NCI-H510A (cell line): ENCODE measurements at places on chromosomes 7 and 10.

DNA sequence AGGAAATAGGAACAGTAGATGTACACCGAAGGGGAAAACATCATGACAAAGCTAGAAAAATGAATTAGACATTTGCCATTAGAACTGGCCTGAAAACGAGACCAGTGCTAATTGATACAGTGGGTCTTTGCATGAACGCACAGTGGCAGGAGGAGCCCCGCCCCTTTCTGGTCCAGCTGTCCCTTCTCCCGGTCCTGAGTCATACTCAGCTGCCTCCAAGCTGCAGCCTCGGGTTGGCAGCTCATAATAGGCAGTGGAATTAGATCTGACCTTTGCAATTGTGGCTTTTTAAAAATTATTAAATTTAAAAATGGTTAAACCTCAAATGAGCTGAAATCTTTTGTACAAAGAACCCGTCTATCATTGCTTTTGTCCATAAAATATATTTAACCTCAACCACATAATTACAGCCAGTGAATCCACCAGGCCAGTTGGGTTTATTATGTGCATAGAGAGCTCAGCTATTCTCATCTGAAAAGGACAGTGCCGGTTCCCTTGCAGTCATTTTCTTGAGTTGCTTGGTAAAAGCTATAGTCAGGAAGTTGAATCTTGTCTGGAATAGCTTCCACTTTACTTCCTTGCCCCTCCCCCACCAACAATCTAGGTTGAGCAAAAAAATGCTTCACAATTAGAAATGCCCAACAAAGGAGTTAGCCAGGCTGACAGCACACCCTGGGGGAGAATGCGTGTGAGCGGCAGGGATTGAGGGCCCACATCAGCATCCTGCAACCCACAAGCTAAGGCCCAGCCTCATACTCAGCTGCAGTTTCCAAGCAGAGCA, 147.1 kb downstream of the BUB3 start:
- peak; percentile 20 for DNase-seq

DNA sequence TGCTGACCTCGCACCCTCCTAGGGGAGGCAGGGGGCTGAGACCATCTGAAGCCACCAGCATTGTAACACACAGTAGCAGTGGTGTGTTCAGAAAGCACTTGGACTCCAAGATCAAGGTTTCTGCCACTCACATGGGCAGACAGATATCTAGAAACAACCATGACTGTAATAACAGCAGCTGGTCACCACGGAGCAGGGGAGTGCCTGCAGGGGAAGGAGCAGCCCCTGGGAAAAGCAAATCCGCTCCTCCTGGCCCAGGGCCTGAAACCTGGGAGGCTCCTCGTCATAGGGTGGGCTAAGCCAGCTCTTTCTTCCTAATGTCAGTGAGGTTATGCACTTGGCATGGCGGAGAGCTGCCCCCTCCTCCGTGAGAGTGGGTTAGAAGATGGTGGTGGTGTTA, 118.4 kb upstream of the INSYN2A start:
- no peak for DNase-seq

DNA sequence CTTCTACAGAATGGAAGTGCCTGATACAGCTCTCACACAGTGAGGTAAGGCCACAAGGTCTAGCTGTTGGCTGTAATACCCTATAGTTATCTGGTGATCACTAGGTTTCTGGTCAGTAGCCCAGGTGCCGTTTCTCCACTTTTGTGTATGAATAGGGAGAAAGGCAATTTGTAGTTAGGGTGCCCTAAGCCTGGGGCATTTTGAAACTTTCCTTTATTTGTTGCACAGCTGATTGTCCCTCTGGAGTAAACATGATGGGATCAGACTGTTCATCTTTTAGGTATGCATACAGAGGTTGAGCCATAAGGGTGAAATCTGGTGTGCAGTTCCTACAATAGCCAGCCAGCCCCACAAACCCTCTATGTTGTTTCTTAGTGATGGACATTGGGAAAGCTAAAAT, 112.4 kb downstream of the ANKRD26 start:
- DNase-seq: no peak

DNA sequence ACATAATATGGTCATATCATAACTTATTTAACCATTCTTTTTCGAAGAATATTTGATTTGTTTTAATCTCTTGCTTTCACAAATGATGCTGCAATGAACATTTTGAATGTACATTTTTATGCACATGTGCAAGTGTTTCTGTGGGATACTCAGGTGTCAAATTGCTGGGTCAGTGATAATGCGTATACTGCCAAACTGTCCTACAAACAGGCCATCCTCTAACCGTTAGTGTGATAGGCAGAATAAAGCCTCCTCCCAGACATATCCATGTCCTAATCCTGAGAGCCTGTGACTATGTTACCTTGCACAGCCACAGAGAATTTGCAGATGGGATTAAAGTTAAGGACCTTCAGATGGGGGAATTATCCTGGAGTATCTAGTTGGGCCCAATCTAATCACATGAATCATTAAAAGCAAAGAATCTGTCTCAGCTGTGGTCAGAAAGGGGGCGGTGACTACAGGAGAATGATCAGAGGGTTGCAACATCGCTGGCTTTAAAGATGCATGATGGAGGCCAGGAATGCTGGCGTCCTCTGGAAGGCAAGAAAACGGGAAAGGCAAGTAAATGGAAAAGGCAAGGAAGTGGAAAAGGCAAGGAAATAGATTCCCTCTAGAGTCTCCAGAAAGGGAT, 46.7 kb downstream of the FZD1 start:
- no peak for DNase-seq

- no peak for DNase-seq
These were observed 207.9 kb downstream of the TNS3 start for GRCh38 chr7:47373871-47374451.

DNA sequence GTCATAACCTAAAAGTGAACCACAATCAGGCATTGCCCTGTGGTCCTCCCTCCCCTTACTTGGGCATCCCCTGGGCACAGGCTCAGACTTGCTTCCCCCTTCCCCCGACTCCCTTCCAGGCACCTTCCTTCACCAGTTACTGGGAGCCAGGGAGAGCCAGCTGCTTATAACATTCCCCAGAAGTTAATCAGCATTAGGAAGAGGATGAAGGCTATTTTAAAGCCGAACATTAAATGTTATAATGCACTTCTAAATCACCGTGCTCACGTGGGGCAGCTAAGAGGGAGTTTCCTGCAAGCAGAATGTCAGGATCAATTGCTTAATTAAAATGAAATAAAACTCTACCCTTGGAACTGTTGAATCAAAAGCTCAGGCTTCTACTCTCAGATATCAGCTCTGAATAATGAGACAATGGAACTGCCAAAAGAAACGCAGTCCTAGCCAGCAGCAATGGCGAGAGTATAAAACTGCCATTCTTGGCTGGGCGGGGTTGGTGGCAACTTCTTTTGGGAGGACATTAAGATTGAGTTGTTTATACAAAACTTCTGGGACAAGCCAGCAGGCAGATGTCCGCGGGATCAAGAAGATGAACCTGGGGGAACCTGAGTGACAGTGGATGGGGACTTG, 169.5 kb downstream of the FANK1 start:
- DNase-seq: no peak

DNA sequence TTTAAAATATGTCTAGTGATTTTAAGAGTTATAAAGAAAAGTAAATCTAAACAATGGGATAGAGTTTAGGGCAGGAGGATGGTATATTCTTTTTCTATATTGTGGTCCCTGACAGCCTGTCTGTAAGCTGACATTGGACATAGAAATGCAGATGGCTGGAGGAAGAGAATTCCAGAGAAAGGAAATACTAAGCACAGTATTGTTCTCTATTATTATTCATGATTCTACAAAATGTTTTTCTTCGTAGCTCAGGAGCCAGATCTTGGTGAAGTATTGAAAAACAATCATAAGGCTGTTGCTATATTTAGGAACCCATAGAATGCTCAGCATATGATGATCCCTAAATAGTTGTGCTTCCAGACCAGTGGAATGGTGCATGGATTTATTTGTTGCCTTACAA, 117.0 kb upstream of the FAM3C start:
- DNase-seq: no peak

- DNase-seq: no peak
These were observed 14.7 kb upstream of the C7orf33 start for GRCh38 chr7:148575640-148576411.

DNA sequence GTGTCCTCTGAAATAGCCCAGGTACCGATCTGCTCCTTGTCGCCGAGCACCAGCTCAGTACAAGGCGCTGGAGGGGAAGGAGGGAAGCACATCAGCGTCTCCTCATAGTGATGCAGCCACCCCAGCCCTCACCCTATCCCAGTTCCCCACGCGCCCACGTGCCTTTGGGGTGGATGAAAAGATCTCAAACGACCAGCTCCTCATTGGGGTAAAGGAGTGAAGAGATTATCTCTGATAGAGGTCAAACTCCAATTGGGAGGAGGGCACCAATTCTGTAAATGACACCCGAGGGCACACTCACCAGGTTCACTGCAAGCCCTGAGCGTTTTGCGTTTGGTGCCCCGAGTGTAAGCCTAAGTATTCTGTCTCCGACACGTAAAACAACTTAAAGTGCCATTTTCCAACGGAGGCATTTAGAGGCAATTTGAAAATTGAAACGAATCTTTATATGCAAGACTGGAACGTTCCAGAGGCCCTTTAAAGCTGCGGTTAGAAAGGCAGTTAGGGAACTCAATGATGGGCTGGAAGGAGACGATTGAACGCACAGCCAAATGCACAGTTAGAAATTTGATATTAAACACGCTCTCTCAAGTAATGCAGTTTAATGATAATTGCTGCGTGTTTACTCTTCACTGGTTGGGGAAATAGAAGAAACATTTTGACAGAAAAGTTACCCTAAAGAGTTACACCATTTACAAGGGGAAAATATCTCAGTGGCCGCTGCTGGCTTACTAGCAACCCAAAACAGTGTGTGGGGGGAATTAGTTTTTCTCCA, 8.9 kb upstream of the EMX2 start:
- DNase-seq: no peak

GRCh38 chr10:17682236-17682946, 38.4 kb downstream of the STAM start:
- DNase-seq: no peak

- no peak for DNase-seq
These were observed 145.7 kb downstream of the HGF start for GRCh38 chr7:81624021-81624592.

- DNase-seq: no peak
These were observed 70.4 kb downstream of the AKR1B1 start for GRCh38 chr7:134388336-134389019.

DNA sequence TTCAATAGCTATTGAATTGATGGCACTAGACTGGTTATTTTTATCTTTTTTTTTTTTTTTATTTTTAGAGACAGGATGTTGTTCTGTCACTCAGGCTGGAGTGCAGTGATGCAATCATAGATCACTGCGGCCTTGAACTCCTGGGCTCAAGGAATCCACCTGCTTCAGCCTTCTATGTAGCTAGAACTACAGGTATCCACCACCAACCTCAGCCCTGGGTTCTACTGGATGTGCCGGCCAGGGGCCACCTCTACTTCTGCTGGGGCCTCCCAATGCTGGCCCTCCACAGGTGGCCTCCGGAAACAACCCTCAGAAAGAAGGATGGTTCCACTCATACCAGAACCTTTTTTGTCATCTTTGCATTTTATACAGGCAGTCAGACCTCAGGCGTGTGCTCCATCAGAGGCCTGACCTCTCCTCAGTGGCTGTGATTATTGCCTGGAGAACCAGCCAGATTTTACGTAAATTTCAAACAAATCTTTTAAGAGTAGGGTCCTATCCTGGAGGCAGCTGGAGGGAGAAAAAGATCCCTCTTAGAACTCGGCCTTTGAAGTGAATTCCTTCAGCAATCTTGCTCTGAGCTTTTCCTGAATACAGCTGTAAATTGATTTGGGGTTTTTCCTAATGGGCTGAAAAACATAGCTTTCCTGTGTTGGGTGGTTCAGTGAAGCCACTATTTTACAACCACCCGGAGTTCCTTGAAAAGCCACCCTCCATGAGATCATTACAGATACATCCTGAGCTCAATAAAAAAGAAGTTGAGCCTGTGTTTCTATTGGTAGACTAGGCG, 110.0 kb downstream of the SPAG6 start:
- no peak for DNase-seq

DNA sequence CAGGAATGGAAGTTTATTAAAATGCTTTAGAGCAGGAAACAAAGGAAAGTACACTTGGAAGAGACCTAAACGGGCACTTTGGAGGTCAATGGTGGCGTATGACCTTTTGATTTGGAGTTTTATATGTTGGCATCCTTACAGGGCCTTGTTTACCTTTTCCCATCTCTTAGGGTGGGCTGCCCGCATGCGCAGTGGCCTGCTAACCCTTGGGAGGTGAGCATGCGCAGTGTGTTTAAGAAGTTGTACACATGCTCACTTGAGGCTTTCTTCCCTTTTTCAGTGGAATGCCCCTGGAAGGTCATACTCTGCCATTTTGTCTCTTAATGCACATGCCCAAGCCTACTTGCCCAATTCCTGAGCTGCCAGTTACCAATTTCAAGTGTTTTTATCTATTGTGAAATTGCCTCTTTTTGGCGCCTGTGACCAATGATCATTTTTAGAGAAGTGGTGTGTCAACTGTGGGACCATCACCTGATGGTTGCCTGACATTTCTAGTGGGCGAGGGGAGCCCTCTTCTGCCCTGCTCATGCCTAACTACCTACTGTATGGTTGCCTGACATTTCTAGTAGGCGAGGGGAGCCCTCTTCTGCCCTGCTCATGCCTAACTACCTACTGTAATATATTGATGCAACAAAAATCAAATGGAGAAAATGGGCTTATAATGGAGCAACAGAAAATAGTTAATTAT, 138.0 kb downstream of the PPP1R9A start:
- DNase-seq: no peak

GRCh38 chr7:10662982-10663884, 310.4 kb upstream of the PHF14 start:
- no peak for DNase-seq

- no peak for DNase-seq
These were observed 108.8 kb downstream of the ABCA13 start for GRCh38 chr7:48280100-48280499.

GRCh38 chr10:124957404-124957947, 15.6 kb downstream of the ZRANB1 start:
- DNase-seq: no peak

- DNase-seq: peak; percentile 66
These were observed 18.0 kb downstream of the MACC1 start for GRCh38 chr7:20199015-20199737.

DNA sequence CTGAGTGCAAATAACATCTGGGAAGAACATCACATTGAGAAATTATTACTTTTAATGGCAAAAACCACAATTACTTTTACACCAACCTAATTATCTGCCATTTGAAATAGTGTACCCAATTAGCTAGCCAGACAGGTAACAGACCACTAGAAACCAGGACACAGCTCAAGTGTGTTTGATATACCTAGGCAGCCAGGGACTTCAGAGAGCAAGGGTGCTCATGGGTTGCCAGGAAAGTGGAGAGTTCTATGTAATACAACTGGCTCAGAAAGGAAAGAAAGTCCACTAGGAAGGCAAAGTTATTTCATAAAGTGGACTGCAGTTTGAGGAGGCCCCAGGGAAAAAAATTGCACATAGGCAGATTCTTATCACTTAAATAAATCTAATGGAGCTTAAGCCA, 50.0 kb upstream of the PTN start:
- no peak for DNase-seq

DNA sequence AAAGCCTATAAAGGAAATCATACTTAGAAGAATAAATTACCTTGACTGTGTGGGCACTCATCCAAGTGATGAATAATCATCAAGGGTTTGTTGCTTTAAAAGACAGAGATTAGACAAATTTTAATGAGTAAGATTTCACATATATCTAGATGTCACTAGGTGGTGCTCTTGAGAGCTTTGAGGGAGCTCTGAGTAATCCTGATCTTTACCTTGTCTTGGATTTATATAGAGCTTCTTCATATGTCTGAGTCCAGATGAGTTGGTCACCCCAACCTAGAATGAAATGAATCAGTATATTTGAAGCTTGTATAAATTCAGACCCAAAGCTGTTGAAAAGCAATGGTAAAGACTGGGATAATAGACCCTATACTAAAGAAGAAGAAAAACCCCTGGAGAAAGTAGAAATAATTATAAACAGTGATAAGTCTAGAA, 3.7 kb downstream of the AGR2 start:
- DNase-seq: no peak
